ENCODE measurements at places on chromosomes 1 and 21.

DNA sequence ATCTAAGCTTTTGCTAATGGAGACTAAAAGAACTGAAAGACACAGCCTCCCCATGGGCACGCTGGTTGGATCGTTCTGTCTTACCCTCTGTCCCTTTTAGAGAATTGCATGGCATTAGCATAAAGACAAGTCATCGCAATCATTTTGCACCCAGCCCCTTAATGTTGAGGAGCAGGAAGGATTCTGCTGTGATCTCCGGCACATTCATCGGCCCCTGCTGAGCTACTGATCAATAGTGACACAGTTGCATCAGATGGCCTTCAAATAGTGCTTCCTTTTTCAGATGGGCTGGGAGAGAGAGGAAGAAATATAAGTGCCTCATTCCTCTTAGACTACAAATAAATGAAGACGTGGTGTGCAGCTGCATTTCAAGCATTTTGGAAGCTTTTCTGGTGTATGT is 75.4 kb downstream of the NOS1AP start:
- no peak for DNase-seq

GRCh38 chr1:221992427-221992826 is 250.5 kb upstream of the DUSP10 start:
- no peak for DNase-seq

DNA sequence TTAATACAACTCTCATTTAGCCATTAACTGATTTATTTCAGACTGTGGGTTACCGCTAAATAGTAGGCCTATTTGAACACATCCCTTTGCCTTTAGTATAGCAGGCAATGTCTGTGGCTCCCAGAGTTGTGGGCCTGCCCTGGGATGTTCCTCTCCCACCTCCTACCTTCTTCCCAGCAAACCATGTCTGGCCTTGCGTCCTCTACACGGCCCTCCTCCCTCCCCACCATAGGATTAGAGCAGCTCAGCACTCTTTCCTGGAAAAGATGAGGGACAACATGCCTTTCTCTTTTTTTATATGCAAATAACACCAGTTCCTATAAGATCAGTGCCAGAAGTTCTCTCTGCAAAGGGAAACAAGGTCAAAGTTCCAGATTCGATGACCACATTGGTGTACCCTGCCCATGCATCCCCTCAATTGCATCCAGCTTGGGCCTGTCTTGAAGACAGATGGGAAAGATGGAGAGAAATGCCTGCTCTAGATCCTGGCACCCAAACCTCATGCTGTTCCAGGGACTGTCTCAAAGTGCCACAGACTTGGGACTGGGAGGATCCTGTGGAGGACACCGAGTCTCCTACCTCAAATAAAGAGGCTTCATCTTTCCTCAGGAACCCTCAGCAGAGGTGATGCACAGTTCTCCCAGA is 57.2 kb downstream of the CD46 start:
- no peak for DNase-seq

DNA sequence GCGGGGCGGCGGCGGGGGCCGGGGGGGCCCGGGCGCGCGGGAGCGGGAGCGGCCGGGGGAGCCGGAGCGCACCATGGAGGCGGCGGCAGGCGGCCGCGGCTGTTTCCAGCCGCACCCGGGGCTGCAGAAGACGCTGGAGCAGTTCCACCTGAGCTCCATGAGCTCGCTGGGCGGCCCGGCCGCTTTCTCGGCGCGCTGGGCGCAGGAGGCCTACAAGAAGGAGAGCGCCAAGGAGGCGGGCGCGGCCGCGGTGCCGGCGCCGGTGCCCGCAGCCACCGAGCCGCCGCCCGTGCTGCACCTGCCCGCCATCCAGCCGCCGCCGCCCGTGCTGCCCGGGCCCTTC is 546 bp downstream of the SKI start:
- no peak for DNase-seq

- DNase-seq = no peak
These were observed 173.9 kb downstream of the RWDD3 start for GRCh38 chr1:95407886-95408291.

GRCh38 chr1:183505454-183506089 is 33.3 kb downstream of the SMG7 start:
- no peak for DNase-seq
